T47D (cell line): ENCODE measurements at places on chromosomes 1 and 21.
A peak's percentile ranks its signal among the peaks of the same experiment; 100 is the strongest.

- DNase-seq, result peak; percentile 84
These were observed 1.6 kb downstream of the ELOVL1 start for GRCh38 chr1:43366179-43366578.

DNA sequence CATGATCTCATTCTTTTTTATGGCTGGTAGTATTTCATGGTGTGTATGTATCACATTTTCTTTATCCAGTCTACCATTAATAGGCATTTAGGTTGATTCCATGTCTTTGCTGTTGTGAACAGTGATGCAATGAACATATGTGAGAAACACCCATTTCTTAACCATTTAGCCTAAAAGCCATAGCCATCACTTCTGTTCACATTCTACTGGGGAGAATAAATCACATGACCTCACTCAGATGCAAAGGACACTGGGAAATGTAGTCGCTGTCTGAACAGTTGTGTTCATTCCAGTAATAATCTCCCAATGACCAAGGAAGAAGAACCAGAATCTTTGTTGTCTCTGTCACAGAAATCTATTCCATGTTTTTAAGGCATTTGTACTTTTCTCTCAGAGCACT is 15.1 kb upstream of the PLA2G2E start:
- DNase-seq, result no peak

- no peak for DNase-seq
These were observed 214.5 kb downstream of the TBX15 start for GRCh38 chr1:118773656-118774055.

GRCh38 chr1:240682859-240683242 is 70.9 kb upstream of the GREM2 start:
- no peak for DNase-seq

DNA sequence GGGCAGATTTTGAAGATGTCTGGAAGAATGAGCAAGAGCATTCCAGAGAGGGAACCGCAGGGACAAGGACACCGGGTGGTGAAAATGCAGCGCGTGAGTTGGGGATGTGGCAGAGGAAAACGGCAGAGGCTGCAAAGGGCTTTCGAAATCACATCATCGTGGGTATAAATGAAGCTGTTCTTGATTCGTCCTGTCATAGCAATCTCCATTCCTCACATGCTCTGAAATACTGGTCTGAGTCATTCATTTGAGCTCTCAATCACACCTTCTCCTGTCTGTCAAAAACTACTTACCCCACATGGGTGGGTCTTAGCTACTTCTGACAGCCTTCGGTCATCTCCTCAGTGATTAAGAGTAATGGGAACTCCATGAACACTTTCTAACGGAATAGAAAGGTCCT is 81.5 kb downstream of the ERG start:
- no peak for DNase-seq

DNA sequence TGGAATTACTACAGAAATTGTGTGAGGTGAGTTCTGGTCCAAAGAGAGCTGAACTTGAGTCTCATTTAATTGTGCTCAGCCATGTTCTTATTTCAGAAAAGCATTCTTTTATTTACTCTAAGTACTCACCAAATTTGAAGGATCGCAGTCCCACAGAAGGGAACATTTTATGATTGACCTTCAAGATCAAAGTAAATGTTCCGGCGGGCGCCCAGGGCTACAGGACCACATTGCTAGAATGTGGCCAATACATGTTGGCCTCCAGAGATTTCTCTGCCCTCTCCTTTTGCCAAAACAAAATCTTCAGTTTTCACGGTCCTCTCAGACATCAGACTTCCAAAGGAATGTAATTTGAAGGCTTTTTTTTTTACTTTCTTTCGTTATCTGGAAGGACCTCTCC is 237.8 kb downstream of the FMN2 start:
- no peak for DNase-seq
